Left cardiac atrium (tissue), 4 donors: ENCODE measurements at places on chromosomes 13 and 19. TPM values are rescaled to one million over a fixed set of nuclear protein-coding genes. Genes with fewer than 3 reads are reported as not detected.

The IRGC gene
- total RNA-seq = not detected

- DNase-seq = peak; percentile 94
Observed at GRCh38 chr19:17107546-17108452, 32.2 kb downstream of the MYO9B start.

GRCh38 chr19:40335855-40336600, 12.2 kb downstream of the C19orf47 start:
- no peak for DNase-seq

DNA sequence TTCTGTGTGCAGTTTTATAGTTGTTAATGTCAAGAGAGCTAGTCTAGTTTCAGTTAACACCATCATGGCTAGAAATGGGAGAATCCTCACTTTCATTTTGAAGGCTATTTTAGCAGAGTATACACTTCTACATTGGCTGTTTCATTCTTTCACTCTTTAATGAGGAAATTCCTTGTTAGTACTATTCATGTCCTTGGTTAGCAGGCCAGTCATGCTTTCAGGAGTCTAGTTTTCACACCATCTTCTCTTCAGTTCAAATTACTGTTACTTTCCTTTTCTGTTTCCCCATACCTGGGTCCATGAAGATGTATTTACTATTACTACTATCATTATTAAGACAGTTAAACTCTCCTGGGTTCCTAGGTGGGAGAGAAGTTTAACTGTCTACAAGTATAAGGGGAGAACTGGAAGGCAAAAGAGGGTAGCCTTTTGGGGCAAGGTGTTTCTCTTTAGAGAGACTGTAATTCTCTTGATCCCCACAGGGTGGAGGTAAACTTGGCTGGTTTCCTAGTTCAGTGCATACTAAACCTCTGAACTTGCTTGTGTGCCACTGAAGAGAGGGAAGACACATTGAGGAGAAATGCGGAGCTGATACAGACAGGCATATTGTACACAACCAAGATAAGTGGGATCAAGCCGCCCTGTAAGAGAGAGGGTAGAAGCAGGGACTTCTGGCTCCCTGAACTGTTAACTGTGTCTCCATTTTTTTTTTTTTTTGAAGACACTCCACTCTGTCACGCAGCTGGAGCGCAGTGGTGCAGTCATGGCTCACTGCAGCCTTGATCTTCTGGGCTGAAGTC, 41.3 kb upstream of the IGFL4 start:
- no peak for DNase-seq

GRCh38 chr13:75444016-75444415, 38.0 kb downstream of the TBC1D4 start:
- no peak for DNase-seq

GRCh38 chr13:91988331-91988730, 589.9 kb downstream of the GPC5 start:
- DNase-seq = no peak

GRCh38 chr19:21128901-21129698, 12.7 kb upstream of the ZNF431 start:
- DNase-seq = no peak

The MBD3L3 gene
- not detected for total RNA-seq

The ZNF534 gene
- 0.31 TPM for total RNA-seq

DNA sequence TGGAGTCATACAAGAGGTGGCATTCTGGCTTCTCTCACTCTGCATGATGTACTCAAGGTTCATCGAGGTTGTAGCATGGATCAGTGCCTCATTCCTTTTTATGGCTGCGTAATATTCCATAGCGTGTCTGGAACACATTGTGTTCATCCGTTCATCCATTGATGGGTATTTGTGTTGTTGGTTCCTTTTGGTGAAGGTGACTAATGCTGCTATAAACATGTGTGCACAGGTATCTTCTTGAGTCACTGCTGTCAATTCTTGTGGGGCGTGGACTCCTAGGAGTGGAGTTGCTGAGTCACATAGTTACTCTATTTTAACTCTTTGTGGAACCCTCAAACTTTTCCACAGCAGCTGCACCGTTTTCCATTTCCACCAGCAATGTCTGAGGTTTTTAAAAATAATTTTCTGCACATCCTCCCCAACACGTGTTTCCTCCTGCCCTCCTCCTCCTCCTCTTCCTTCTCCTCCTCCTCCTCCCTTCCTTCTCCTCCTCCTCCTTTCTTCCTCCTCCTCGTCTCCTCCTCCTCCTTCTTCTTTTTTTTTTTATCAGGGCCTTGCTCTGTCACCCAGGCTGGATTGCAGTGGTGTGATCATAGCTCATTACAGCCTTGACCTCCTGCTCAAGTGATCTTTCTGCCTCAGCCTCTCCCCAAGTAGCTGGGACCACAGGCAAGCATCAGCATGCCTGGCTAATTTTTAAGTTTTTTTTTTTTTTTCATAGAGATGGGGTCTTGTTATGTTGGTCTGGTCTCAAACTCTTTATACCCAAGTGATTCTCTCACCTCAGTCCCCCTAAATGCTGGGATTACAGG, 2.0 kb upstream of the TMEM221 start:
- no peak for DNase-seq

DNA sequence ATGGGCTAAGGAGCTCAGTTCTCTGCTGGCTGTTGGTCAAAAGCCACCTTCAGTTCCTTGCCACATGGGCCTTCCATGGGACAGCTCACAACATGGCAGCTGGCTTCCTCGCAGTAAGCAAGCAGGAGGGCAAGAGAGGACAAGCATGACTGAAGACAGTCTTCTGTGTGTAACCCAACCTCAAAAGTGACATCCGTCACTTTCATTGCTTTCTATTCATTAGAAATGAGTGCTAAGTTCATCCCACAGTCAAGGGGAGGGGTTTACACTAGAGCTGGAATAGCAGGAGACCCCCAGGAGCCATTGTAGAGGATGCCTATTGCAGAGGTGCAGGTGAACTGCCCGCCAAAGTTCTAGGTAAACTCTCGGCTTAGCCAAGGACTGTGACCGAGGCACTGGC, 163.3 kb downstream of the NUFIP1 start:
- no peak for DNase-seq

GRCh38 chr13:110244071-110244830, 62.7 kb downstream of the COL4A1 start:
- DNase-seq = no peak

DNA sequence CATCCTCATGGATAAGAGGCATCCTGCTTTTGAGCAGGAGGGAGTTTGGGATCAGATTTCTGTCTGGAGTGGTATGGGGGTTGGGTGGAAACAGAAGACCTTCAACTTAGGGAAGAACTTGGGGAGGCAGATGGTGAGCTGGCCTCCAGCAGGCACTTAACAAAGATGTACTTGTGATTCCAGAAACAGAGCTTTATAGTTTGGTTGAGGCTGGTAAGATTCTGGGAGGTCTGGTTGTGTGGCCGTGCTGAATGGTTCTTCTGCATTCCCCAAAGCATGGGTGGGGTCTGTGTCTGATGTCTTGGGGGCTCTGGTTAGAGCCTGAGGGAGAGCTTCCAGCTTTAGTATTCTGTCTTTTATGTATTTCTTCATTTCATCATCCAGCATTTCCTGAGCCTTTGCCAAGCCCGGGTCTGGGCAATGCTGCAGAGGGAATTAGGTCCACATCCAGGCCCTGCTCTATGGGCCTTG, 4.8 kb downstream of the MEGF8 start:
- no peak for DNase-seq

DNA sequence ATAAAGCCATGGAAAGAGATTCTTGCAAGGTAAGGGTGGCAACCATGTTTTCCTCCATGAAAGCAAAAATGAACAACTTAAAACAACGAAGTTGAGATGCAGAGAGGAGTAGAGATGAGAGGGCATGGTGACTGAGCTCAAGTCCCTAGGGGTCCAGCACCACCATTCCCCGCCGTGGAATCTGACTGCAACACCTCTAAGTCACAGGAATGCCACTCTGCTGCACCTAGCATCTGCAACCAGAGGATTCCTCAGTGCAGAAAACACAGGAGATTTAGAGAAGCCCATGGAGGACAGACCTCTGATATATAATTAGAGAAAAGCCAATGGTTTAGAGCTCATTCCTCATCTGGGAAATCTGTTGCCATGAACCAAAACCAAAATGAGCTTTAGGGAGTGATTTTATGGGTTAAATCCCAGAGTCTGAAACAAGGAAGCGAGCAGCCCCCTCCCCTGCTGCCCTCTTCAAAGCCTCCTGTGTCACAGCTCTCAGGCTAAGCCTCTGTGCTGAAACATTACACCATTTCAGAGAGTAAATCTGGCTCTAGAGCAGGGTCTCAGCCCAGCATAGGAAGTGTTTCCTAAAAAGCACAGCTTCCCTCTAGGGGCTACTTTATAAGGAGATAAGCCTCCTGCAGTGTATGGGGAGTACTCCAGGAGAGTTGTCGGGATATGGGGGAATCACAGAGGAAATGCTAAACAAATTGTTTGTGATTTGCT, 1043.6 kb downstream of the UQCRFS1 start:
- no peak for DNase-seq

DNA sequence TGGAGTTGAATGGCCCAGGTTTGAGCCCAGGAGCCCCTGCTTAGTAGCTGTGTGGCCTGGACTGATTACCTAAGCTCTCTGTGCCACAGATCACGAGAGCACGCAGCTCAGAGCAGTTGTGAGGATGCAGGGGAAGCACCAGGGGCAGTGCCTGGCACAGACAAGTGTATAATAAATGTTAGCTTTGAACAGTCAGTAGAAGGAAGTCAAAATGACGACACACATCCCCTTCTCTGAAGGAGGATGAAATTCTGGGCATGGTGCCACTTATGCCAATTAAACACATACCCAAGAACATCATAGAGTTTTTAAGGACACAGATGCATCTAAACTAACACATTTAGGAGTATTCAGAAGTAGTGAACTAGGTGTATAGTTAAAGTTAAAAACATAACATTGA, 24.9 kb upstream of the SIGLEC11 start:
- no peak for DNase-seq

The CGB5 gene
- not detected for total RNA-seq

The KLK15 gene
- total RNA-seq = not detected

GRCh38 chr13:50179977-50180376, 164.7 kb downstream of the KCNRG start:
- DNase-seq = no peak

GRCh38 chr19:41174297-41174928, 18.6 kb upstream of the CYP2S1 start:
- no peak for DNase-seq

- DNase-seq = no peak
Observed at GRCh38 chr13:98937911-98938381, 39.9 kb downstream of the DOCK9 start.

The ZDHHC20 gene
- 21.7 TPM for total RNA-seq

The FUT3 gene
- not detected for total RNA-seq

The SELENOV gene
- not detected for total RNA-seq

- DNase-seq = no peak
Observed at GRCh38 chr13:111659219-111659775, 338.9 kb downstream of the TEX29 start.

The PEG3 gene
- 8.0 TPM for total RNA-seq

- DNase-seq = no peak
Observed at GRCh38 chr19:5302396-5302795, 38.2 kb downstream of the PTPRS start.

- DNase-seq = no peak
Observed at GRCh38 chr19:14305706-14306105, 75.5 kb upstream of the ADGRE5 start.

- peak; percentile 66 for DNase-seq
Observed at GRCh38 chr19:45125975-45126493, 33.1 kb downstream of the PPP1R37 start.

The SAE1 gene
- 50.1 TPM for total RNA-seq

GRCh38 chr19:43720936-43721335, 5.1 kb downstream of the IRGC start:
- no peak for DNase-seq

DNA sequence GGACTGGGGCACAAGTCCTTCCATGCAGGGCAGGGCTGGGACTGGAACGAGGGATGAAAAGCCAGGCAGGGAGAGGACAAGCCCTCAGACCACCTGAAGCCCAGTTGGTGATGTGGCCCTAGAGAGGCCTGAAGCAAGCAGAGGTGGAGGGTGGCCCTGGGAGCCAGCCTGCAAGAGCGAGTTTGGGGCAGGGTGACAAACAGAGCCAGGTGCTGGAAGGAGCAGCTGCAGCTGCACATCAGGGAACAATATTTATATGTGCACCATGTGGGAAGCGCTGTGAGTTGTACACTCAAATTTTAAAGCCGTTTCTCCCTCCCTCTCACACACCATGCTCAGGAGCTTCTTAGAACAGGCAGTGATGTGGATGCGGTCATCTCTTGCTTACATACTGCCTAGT, 67.8 kb downstream of the FGF9 start:
- no peak for DNase-seq

The DMPK gene
- total RNA-seq = 200 TPM

GRCh38 chr19:7561325-7561724, 25.8 kb downstream of the PNPLA6 start:
- DNase-seq = no peak

DNA sequence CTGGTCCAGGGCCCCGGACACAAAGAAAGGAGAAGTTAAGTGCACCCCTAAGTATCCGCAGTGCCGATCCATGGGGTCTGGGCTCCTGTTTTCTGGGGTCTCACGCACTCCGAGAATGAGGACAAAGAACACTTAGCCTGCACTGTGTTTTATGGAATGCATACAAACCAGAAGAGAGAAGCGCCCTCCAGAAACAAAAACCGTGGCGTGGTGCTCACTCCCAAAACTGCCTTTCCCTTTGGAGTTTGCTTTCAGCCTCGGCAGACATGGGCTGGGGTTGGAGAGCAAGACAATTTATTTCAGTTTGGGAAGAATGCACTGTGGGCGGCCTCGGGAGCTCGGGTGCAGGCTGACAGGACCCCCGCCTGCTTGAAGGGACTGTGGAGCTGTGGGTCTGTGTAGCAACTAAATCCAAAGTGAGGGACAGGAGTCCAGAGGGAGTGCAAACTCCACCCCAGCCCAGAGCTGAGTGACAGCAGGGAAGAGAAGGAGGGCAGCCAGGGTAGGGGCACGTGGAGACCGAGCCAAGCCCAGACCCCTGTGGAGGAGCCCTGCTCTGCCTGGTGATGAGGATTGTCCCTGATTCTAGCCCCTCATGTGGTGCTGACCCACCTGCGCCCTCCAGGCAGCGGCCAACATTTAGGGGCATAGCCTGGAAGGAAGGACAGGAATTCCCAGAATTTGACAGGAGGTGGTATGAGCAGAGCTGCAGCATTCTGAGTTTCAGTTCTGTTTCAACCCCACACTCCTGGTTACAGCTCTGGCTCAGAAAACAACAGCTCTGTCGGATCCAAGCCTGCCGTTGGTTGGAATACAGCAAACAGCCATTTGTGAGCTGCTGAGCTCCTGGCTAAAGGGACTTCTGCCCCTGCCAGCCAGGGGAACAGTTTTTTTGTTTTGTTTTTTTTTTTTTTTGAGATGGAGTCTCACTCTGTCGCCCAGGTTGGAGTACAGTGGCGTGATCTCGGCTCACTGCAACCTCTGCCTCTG, 37.8 kb upstream of the POP4 start:
- DNase-seq = no peak
